ENCODE measurements at places on chromosomes 1 and 21.

- no peak for DNase-seq
These were observed 31.5 kb downstream of the TNFSF4 start for GRCh38 chr1:173175514-173176145.

DNA sequence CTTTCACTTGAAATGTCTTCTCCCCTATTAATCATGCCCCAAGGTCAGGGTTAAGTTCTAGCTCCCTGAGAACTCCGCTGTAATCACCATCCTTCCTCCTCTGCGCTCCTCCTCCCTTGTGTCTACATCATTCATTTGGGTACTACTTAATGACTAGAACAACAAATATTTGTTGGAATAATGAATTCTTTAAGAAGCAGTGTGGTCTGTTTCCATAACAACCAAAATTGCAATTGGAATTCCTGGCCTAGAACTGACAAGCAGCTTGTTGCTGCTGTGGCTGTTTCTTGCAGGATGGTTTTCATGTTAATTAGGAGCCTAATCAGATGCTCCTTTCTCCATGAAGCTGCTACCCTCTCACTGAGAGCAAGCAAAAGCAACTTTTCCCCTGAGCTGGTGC, 192.5 kb downstream of the ZZZ3 start:
- DNase-seq = no peak

- no peak for DNase-seq
These were observed 96.1 kb downstream of the IER5 start for GRCh38 chr1:181184621-181185020.

DNA sequence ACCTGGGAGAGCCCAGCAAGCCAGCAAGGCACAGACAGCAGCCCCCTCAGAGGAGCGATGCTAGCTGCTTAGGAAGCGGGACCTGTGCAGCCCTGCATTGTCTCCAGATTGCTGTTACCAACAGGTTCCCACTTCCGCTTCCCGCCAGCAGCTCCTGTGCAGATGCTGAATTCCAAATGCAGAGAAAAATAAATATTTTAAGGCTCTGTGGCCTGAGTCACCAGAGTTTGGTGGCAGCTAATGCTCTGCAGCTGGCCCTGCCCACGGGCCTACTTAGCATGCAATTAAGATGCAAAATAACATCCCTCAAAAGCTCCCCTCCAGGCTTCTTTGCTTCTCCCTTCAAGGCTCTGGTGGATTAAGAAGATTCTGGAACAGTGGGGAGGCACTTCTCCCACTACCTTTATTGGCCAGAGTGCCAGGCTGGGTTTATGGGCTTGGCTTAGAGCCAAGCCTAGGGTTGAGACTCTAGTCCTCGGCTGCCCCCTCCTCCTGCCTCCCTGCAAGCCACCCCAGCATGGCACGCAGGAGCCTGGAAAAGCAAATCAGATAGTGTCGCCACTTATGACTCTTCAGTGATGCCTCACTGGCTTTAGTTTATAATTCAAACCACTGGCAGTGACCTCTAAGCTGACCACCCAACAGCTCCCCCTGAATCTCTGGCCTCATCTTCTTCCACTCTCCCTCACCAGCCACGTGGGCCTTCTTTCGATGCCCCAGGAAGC, 207.1 kb upstream of the ZC3H12A start:
- DNase-seq = no peak

DNA sequence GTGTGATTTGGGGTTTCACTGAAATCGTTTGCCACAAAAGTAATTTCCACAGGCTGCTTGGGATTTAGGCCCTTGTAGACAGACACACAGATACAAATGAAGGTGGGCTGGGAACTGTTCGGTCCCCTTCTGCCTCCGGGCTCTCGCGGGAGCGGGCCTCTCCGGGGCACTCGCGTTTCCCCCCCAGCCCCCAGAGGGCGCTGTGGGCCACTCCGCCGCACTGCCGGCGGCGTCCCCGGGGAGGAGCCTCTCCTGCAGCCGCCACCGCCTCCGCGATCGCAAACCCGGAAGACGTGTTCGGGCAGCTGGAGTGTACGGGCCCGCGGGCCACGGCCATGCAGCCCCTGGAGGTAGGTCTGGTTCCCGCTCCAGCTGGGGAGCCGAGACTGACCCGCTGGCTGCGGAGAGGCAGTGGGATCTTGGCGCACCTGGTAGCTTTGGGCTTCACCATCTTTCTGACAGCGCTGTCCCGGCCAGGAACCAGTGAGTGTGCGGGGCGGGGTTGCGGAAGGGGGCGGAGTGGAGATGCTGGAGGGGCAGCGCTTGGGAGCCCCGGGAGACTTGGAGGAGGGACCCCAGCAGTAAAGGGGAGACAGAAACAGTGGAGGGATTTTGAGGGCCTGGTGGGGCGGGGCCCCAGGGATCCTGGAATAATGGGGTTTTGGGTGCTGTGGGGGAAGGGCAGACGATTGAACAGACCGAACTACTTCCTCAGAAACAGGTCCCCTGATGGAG, at the start of gene CYB561D1:
TSS of gene CYB561D1 (plus strand) at position 290 of the 735 bp plus-strand sequence. CDS start at position 336, 46 bp downstream.
- DNase-seq = peak; percentile 83

Data from stimulated activated CD4-positive, alpha-beta T cell treated with anti-CD3 and anti-CD28 coated beads, Interleukin-12 subunit alpha, Interleukin-12 subunit beta, amount 100 ng/mL, for 48 hours (primary cell).